ENCODE measurements at places on chromosomes 16 and 17.

DNA sequence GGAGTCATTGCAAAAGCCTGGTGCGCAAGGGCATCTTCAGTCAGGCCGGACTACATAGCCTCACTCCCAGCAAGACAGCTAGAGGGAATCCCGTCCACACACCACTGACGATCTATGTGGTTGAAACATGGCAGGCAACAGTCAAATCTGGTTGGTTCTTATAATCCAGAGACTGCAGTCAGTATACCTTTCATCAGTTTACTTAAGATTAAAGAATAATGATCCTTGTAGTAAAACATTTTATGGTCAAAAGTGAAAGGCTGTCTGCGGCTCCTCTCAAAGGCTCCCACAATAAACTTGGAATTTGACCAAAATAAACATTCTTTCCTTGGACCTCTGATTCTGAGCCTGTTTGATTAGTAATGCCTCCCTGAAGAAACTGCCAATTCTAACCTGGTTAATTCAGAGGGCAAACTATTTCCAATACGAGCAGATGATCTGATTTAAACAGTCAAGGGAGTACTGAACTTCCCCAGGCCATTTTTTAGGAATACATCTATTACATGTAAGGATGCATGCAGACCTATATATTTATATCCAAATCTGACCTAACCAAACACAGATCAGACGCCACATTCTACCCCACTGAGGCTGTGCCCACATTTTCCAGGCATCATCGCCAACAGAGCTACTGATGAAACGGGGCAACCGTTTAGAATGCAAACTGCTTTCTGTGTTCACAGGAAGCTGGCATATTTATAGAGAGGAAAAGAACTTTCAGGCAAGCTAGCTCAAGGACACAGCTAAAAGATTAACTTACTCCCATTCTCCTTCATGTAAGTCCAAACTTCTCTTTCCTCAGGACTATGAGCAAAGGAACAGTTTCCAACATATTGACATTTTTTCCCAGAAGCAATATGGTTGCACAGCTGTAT lies 15.3 kb upstream of the TXNDC11 start:
- no peak for DNase-seq

- DNase-seq: no peak
Measured at GRCh38 chr17:27293359-27293897, 486 bp upstream of the WSB1 start.

DNA sequence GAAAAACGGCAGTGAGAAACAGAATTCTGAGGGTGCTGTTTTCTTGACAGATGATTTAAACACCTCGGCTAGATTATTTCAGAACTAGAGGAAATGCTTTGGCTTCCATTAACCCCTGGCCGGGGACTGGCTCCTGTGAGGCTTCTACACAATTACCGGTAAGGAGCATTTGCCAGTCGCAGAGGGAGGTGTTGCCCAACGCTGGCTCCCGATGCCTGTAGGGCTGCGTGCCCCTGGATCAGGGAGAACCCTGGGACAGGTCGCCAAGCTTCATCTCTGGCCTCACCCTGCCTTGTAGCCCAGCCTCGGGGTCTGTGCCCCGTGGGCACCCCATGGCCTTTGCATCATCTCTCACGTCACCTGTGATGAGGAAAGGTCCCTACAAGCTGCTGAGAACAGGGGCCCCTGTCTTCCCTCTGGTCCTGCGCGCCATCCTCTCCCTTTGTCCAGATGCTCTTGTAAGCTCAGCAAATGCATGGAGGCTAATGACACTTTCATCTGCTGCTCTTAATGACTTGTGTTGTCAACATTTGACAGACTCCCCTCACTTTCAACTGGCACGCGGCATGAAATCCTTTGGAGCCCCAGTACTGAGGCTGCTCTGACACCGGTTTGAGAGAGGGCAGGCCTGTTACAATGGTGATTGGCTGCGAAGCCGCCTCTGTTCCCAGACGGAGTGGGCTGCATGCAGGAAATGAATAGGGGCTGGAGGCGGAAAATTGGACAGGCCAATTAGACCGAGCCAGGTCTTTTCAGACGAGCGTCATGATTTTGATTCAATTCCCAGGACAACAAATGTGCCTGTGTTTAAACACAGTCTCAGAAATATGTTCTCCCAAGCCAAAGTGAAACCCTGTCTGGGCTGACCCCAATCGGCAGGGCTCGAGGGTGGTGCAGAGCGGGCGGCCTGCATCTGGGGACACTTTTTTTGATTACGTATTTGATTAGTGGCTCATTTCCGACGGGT lies 85.5 kb upstream of the DOC2B start:
- DNase-seq: no peak

DNA sequence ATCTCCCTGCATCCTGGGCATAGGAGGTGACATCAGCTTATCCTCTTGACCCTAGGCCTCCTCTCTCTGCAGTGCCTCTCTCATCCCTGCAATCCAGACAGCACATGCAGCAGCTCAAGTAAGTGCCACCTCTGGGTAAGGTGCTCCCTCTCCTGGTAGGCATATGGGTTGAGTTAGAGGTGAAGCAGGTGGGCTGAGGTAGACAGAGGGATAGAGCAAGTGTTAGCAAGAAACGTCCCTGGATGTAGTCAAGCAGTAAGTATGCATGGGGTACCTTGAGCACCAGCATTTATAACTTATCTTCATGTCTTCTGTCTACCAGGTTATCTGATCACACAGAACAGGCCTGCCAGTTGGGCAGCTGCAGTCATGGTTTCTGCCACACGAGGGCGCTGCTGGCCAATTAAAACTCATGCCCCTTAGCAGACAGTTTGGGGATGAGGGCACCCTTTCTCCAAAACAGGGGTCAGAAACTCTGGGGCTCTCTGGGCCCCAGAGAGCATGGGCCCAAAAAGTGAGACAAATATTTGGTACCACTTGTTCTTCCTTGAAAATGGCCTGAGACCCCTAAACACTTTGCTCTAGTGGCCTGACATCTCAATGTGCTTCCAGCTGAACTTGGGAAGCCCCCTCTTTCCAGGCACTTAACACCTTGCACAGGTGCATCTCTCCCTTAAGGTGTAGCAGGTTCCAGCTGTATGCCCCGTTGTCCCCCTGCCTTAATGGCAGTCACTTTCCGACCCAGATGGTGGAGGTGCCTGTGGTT lies 59.8 kb downstream of the NEUROD2 start:
- no peak for DNase-seq

- DNase-seq: no peak
Measured at GRCh38 chr16:57513371-57514102, 22.8 kb downstream of the CCDC102A start.

DNA sequence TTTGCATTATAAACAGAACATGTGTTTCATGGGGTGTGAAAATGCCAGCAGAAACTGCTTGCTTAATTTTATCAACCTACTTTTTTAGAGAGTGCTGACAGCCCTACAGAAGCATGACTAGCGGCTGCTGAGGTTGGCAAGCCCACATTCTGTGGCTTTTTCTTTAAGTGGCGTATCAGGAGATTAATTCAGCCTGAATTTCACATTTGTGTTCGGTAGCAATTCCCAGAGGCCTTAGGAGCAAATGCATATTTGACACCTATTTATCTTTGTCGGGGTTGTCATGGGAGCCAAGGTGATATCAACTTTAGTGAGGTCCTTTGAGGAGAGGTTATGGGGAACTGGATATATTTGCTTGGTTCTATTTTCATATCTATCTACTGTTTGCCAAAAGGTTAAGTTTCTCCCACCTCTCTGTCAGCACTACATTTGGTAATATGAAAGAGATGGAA lies 140.9 kb downstream of the KCNJ2 start:
- no peak for DNase-seq

GRCh38 chr16:72536723-72537435 lies 364.9 kb upstream of the PMFBP1 start:
- DNase-seq: peak; percentile 39

DNA sequence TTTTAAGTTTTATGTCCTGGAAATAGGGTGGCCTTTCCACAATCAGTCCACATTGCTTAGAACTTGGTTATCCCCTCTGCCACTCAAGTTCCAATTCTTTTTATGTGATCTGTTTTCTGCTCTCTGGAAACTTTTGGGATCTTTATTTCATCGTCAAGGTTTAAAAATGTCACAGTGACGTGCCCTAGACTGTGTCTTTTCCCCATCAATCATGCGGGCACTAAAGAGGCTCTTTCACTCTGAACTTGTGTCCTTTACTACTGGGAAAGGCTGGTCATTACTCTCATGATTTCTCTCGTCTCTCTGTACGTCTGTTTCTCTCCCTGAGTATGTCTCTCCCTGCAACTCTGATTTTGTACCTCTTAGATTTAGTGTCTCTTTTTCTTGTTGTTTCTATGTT lies 189.8 kb upstream of the AXIN2 start:
- DNase-seq: no peak

DNA sequence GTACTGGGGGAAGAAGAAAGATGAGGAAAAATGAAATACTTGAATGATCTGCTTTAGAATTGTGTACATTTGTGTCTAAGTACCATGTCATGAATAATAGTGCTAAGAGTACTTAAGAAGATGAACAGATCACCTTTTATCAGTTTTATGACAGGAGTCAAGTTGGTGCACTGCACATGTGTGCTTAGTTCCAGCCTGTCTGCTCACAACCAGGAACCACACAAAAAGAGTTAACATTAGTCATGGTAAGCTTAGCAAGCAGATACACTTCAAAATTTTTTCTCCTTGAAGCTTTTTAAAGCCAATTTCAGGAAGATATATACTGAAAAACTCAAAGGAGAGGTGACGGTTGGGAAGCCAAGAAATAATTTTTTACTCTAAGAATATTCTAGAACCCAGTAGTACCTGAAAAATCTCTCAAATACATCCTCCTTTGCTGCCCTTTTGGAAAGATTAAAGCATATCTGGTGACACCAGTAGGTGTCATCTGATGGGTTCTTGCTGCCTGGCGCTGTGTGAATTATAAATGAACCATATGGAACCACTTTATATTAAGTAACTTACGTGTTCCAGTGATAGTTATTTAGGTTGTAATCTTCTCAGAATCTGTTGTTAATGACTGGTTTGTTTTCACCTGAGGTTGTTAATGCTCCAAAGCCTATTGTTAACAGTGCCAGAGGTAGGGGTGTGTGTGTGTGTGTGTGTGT lies 93.4 kb downstream of the MSI2 start:
- no peak for DNase-seq

DNA sequence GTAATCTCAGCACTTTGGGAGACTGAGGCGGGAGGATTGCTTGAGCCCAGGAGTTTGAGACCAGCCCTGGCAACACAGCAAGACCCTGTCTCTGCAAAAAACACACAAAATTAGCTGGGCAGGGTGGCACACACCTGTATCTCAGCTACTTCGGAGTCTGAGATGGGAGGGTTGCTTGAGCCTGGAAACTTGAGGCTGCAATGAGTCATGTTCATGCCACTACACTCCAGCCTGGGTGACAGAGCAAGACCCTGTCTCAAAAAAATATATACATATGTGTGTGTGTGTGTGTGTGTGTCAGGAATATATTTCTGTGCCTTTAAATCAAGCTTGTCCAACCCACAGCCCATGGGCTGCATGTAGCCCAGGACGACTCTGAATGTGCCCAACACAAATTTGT lies 55.2 kb downstream of the CRISPLD2 start:
- no peak for DNase-seq

DNA sequence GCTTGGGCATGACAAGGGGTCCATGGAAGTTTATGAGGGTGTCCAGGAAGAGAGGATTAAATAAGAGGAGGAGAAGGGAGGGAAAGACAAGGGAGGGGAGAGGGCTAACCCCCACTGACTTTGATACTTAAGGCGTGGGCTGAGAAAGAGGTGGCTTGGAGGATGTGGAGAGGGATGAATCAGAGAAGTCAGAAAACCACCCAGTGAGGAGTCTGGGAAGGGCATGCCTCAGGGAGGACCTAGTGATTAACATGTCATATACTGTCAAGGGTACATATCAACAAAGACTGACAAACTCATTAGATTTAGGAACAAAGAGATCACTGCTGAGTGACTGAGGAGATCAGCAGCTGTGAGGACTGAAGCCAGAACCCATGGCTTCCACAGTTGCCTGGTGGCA lies 145.4 kb downstream of the IRX5 start:
- no peak for DNase-seq

DNA sequence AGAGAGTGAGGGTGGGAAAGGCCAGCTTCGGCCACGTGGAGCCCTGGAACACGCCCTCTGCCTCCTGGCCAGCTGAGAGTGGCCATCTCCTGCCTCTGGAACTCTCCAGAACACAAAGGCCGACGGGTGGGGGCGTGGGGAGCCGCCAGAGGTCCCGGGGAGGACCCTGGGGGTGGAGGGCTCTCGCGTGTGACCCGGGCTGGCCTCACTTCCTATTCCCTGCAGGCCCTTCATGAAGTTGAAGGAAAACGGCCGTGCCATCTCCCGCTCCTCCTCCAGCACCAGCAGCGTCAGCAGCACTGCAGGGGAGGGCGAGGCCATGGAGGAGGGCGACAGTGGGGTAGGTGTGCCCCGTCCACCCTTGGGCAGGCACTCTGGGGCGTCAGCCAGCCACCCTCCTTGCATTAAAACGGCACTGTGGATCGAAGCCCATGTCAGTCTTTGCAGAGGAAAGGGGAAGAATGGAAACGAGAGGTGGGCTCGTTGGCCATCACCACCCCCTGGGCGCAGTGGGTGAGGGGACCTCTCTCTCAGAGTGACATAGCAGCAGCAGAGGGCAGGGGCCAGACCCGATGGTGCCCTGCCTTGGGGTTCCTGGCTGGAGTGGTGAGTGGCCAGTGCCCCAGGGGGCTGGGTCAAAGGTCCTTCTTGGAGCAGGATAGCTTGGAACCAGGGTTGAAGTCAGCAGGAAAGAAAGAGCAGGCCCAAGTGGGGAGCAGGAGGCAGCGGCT lies 37.1 kb downstream of the OR1D5 start:
- DNase-seq: no peak

DNA sequence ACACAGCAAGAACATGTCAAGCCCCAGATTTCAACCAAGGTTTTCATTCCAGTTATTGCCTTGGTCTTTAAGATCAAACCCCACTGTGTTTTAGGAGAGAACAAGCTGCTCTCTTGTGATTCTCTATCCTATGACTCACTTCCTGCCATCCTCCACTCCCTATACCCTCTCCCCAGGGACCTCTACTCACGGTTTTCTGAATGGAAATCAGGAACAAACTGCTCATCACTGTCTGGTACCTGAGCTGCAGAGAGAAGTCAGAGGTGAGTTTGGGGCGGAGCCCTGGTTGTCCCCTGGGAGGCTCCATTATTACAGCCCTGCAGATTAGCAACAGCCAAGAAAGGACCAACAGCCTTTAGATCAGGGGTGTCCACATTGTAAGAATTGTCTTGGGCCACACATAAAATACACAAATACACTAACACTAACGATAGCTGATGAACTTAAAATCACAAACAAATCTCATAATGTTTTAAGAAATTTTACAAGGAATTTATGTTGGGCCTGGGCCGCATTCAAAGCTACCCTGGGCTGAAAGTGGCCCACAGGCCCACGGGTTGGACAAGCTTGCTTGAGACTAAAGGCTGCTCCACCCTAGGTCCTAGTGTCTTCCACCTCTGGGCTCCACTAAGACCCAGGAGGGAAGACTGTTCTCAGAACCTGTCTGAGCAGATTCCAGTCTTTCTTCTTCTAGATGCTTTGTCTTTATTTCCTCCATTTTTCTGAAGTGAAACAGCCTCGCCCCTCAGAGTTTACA lies 9.7 kb downstream of the ETV4 start:
- DNase-seq: no peak
